Esophagus muscularis mucosa (tissue), 4 donors: ENCODE measurements at places on chromosomes 4 and X.

GRCh38 chr4:168549143-168549542 lies 52.3 kb downstream of the PALLD start:
- DNase-seq = no peak

GRCh38 chr4:41873380-41874295 lies 61.6 kb upstream of the TMEM33 start:
- no peak for DNase-seq

- no peak for DNase-seq
These were observed 1053.5 kb upstream of the TENM3 start for GRCh38 chr4:181189751-181190150.

DNA sequence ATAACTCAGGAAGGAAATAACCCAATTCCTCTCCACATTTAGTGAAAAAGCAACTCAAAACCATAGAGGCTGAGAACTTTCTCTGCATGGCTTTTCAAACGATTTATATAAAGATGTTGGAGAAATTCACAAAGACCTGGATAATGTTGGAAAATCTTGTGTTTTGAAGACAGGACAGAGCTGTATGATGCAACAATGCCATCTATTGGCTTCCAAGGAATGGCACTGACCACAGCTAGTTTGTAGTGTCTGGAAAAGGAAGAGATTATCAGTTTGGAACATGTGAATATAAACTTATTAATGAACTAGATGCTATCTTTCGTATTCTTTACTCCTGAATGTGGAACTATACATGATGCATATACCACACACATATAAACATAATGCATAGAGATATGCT lies 503.6 kb downstream of the IL1RAPL1 start:
- DNase-seq = no peak

GRCh38 chr4:3819210-3819919 lies 53.2 kb downstream of the ADRA2C start:
- DNase-seq = no peak

- no peak for DNase-seq
These were observed 1.1 kb downstream of the SLIT2 start for GRCh38 chr4:20252656-20253282.

DNA sequence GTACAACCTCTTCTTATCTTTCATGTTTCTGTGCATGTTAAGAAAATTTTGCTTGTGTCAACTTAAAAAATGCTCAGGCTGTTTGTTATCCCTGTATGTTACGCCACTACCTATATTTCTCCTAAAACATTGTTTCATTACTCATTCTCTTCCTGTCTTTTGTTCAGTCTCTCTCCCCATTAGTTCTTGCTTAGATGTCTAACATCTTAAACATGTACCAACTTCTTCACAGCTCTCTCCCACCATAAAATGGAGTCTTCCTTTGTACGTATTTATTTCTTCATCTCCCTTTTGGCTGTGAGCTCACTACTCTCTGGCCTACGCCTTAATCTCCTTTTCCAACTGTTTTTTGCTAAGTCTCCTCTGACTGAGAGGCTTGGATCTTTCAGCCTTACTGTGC lies 36.4 kb downstream of the PCDH7 start:
- DNase-seq = no peak

- DNase-seq = no peak
These were observed 182.7 kb upstream of the FAT4 start for GRCh38 chr4:125131891-125132680.

GRCh38 chr4:67256388-67257043 lies 288.8 kb downstream of the CENPC start:
- DNase-seq = no peak

GRCh38 chr4:154456240-154456639 lies 35.4 kb downstream of the DCHS2 start:
- DNase-seq = no peak

GRCh38 chrX:15499976-15500375 lies 631 bp upstream of the BMX start:
- DNase-seq = no peak

GRCh38 chrX:12282991-12283390 lies 144.7 kb downstream of the FRMPD4 start:
- no peak for DNase-seq

DNA sequence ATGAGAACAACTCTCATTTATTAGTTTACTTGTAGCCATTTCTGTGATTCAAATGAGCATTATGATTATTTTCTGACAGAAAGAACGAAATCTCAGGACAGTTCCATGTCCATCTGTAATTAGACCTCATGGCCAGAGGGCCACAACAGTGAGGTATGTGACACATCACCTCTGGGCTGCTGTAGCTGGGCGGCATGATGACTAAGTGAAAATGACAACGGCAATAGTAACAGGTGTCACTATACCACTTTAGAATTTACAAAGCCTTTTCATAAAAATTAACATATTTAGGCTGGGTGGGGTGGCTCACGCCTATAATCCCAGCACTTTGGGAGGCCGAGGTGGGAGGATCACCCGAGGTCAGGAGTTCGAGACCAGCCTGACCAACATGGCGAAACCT lies 252.6 kb downstream of the CBR4 start:
- no peak for DNase-seq

DNA sequence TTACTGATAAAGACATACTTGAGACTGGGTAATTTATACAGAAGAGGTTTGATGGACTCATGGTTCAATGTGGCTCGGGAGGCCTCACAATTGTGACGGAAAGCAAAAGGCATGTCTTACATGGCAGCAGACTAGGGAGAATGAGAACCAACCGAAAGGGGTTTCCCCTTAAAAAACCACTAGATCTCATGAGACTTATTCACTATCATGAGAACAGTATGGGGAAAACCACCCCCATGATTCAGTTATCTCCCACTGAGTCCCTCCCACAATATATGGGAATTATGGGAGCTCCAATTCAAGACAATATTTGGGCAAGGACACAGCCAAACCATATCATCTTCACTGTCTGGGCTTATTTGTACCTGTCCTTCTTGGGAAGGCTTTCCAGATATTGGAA lies 22.8 kb upstream of the MUC7 start:
- DNase-seq = no peak

- DNase-seq = no peak
These were observed 393.2 kb upstream of the HS3ST1 start for GRCh38 chr4:11821772-11822430.

DNA sequence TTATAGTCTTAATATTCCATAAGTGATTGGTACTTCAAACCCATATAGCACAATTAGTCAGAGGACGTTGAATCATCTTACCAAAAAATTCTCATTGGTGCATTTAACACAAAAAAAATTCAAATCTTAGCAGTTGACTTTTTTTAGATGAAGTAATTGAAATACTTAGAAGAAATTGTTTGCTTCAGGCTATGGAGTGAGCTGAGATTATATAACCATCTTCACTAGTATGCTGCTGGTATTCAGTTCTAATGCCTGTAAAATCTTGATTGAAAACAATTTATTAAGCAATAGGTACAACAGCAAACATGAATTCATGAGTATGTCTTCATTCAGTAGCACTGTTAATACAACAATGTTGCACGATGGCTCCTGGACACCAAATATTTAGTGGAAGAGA lies 250.0 kb downstream of the GPM6A start:
- DNase-seq = no peak

- DNase-seq = no peak
These were observed 24.2 kb upstream of the PGRMC2 start for GRCh38 chr4:128311659-128312403.

DNA sequence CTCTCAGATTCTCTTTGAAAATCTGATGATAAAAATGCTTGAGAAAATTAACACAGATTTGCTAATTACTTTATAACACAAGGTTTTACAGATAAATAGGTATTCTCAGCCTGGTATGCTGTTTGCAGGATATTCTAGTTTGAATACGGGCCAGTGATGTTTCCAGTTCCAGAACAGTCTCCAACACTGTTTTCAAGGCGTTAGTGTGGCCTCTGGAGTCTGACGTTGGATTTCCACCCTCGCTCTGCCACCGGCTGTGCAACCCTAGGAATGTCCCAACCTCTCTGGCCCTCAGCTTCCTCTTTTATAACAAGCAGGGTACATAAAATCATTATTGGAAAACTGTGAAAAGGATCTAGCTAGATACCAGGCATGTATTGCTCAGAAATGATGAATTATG lies 23.8 kb upstream of the CYP4V2 start:
- peak; percentile 47 for DNase-seq

- no peak for DNase-seq
These were observed 4.4 kb downstream of the GPRIN3 start for GRCh38 chr4:89303177-89303576.

GRCh38 chr4:173835903-173836302 lies 305.9 kb upstream of the HAND2 start:
- DNase-seq = no peak

- DNase-seq = no peak
These were observed 137.5 kb downstream of the ZNF674 start for GRCh38 chrX:46407753-46408130.

- no peak for DNase-seq
These were observed 15.7 kb downstream of the CFAP99 start for GRCh38 chr4:2434420-2434819.

DNA sequence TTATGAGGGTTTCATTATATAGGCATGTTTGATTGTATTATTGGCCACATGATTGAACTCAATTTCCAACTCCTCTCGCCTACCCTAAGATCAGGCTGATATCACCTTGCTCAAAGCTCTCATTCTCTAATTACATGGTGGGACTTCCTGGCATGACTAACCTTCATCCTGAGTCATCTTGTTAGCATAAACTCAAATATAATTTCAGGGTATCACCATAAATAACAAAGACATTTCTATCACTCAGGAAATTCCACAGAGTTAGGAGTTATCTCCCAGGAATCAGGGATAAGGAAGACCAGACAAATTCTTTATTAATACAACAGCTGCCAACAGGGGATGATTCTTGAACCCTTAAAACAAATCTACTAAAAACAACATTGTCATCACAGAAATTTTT lies 90.7 kb downstream of the NDST3 start:
- no peak for DNase-seq
